ENCODE measurements at places on chromosomes 12 and 14.

DNA sequence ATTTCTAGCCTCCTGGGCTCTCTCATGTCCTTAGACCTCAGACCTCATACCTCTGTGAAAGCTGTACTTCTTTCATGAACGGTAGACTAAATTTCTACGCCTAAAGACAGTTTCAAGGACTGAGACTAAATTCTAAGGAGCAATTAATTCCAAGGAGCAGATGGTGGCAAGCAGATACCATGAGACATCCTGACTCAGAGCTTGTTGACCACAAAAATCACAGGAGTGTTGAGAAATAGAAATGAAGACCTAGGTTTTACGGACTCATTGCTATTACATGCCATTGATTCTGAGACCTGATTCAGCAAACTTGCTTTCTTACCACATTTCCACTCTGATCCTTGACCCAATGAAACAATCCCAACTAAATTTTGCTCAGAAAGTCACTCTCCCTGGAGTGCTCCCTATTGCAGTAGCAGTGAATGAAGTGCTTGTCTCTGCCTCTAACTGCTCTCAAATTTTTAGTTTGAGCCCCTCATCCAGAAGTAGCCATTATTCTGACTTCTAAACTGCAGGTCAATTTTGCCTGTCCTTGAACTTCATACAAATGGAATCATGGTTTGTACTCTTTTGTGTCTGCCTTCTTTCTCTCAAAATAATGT is 52.0 kb downstream of the PEX5 start:
- DNase-seq: no peak

DNA sequence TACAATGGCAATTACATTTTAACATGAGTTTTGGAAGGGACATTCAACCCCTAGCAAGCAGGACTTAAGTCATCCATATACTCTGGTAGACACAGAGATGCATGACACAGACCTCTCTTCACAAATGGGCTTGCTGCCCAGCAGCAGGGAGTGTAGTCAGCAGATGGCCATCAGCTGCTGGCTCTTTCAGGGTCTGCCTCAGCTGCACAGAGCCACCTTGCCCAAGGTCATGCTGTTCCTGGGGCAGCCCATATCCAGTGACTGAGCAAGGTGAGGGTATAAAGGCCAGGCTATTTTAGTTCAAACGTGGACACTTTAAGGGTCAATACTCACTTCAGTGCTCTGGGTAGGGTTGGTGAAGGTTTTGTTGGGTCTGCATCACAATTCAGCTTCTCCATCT is 58.3 kb upstream of the JDP2 start:
- DNase-seq: no peak

- no peak for DNase-seq
Observed at GRCh38 chr12:63362166-63362565, 211.2 kb upstream of the AVPR1A start.

DNA sequence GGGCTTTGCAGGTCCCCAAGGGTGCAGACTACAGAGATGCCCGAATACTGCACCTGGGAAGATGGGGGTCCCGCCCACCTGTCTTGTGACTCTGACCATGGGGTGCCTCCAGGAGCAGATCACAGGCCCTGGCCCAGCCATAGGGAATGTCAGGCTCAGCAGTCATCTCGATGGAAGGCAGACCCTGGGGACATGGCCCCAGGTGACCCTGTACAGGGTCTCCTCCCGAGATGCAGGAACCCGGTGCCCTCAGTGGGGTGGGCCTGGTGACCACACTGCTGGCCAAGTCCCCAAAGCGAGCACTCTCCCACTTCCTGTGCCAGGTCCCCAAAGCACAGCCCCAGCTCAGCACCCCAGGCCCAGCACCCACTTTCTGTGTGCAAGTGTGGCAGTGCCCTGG is 903.7 kb upstream of the USP15 start:
- DNase-seq: no peak

GRCh38 chr12:26699237-26699636 is 133.8 kb downstream of the ITPR2 start:
- no peak for DNase-seq

- DNase-seq: no peak
Observed at GRCh38 chr14:22220427-22220826, 368.6 kb downstream of the DAD1 start.

DNA sequence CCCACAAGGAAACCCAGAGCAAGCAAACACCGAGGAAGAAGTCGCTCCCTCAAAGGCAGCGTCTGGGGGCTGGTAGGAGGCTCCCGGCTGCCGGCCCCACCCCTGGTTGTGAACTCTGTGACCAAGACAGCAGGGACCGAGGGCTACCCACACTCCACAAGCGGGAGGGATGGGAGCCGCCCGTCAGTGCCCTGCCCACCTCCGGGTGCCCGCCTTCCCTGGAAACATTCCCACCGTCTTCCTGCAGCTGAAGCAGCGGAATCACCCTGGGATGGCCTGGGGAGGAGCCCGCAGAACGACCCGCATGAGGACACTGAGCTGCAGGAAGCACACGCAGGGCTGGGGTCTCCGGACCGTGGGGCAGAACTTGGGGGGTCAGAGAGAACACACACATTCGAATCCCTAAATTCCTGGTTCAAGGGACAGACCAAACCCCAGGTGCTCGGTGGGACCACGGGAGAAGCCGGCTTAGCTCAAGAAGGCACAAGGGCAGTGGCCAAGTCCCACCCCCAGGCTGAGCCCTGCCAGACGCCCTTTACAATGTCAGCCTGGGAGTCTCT is 33.5 kb upstream of the C14orf180 start:
- DNase-seq: no peak

DNA sequence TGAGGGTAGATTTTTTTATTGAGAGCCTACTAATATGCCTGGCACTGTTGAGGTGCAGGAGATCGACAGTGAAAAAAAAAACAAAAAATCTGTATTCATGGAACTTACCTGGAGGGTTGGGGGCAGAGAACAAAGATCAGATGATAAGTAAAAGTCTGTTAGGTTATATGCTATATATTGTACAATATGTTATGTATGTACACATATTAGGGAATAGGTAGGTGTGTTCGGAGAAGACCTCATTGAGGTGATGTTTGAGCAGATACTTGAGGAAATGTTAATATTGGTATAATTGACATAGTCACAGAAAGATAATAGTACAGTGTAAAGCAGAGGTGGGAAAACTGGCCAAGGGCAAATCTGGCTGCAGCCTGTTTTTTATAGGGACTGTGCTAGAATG is 5.6 kb downstream of the ARF6 start:
- DNase-seq: no peak

DNA sequence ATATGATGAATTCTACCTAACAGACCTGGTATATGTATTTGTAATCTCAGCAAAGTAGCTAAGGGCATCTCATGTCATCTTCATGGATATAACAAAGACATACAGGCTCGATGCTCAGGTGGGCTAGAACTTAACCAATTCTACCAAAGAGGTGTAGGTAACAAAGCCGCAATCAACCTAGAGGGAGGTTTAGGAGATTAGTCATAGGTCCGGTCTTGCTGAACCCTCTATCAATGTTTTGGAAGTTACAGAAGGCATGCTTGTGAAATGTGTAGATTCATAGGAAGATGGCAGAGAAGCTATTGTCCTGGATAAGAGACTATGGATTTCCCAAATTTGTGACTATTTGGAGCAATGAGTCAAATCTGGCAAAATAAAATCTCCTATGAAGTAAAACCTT is 42.6 kb upstream of the SYCP3 start:
- no peak for DNase-seq

- no peak for DNase-seq
Observed at GRCh38 chr12:117842630-117843029, 126.2 kb downstream of the KSR2 start.

GRCh38 chr12:14643251-14643650 is 53.1 kb downstream of the GUCY2C start:
- no peak for DNase-seq

DNA sequence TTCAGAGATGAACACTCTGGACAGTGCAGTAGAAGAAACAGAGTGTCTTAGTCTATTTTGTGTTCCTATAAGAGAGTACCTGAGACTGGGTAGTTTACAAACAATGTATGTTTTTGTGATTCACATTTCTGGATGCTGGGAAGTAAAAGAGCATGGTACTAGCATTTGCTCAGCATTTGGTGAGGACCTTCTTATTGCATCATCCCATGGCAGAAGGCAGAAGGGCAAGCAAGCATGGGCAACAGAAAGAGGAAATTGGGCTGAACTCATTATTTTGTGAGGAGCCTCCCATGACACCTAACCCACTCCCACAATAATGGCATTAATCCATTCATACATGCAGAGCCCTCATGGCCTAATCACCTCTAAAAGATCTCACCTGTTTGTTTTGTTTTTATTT is 8.0 kb downstream of the ANKS1B start:
- DNase-seq: no peak

GRCh38 chr12:38386205-38386985 is 69.8 kb downstream of the ALG10B start:
- DNase-seq: peak; percentile 51

DNA sequence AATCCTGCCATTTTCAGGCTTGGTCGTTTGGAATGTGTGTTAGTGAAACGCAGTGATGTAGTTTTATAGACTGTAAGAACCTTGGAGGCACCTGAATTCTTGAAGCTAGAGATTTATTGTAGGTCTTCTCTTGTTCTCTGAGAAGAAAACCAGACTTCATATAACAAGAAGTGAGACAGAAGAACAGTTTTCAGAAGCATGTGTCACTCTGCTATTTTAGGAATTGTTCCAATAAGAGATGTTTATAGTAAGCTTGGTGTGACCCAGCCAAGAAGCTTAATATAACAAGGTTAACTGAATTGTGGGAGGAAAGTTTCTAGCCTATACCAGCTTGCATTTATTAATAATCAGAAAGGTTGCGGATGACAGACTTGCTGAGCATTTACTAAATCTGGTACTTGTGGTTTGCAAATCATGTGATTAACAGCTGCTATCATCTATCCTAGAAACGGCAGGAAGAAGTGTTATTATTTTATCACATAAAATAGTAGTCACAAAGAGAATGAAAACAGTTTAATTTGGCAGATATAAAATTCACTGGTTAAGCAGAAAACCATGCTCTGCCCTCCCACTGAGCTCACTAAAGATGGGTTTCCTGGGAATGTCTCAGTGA is 49.2 kb upstream of the BCAT1 start:
- DNase-seq: peak; percentile 82

- DNase-seq: no peak
Observed at GRCh38 chr14:62251237-62251636, 489.0 kb downstream of the SNAPC1 start.

GRCh38 chr12:87981495-87981894 is 47.7 kb downstream of the C12orf50 start:
- DNase-seq: no peak

DNA sequence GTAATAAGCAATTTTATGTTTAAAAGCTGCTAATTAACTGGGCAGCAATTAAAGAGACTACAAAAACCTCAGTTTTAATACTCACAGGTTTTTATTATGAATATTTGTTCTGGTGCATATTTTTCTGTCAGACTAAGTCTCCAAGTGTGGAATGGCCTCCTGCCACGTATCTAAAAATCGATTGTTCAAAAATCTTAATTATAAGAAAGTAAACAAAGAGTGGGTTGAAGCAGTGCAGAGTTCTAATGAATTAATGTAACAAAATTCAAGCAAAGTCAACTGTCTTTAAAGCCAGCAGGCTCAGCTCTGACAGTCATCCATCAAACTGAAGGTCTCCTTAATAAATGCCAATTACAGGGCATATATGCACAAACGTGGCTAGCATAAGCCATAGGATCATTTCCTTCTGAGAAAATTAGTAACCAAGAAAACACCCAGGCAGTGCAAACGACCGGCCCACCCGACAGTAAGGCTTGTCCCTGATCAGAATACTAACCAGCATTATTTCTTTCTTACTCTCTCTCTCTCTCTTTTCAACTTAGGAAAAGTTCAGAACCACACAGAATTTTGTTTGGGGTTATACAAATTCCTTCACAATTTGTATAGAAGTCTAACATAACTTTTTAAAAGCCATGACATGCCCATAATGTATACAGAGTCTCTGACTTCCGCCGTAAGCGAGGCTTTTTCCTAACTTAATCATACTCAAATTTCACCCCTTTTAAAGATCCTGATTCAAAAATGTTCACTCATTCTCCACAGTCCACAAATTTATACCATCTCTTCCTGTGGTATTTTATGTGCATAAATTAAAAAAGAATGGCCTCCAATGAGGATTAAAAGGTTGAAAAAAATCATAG is 83.8 kb downstream of the SLC25A21 start:
- no peak for DNase-seq

GRCh38 chr12:94198469-94198868 is 50.1 kb downstream of the PLXNC1 start:
- no peak for DNase-seq

DNA sequence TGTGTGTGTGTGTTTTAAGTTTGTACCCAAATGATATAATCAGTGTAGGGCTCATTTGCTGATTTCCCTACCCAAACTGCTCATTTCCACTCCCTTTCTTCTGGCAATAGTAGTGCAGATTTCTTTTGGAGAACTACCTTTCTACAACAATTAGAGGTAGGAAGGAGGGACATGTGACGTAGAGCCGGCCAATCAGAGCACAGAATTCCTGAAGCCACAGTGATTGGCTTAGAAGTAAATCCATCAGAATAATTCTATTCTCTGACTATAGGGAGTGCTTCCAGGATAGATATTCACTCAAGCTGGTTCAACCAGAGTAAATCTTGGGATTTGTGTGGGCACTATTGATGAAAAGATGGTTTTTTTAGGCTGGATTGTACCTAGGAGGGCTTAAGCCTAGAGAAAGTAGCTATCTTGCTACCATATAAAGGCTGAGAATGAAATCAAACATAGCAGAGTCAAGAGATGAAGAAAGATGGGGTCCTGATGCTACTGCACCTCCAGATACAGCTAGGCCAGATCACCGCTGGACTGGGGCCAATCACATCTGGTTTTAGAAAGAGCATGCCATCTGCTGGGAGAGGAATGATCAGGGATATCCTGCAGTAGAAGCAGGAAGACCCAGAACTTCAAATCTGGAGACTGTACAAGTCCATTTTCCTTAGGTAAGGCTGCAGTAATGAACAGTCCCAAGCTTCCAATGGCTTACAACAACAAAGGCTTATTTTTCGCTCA is 54.1 kb upstream of the NUAK1 start:
- DNase-seq: no peak

- DNase-seq: no peak
Observed at GRCh38 chr12:106152334-106152733, 13.6 kb upstream of the NUAK1 start.

- no peak for DNase-seq
Observed at GRCh38 chr14:55500219-55500701, 59.8 kb upstream of the TBPL2 start.

DNA sequence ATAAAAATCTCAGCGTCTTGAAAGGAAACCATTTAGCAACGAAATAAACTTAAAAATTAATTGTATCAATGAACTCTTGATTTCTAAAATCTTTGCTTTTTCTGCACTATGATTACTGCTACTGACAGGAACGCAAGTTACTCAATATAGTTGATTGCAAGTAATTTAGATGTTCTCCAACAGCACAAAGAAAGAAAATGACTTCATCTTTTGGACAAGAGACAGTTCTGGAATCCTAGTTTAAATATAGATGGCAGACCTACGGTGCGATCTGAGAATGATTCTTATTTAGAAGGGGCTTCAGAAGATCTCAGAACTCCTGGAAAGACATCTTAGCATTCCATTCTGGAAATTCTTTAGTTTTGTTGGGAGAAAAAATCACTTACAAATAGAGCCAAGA is 1.4 kb upstream of the SUDS3 start:
- no peak for DNase-seq

- DNase-seq: no peak
Observed at GRCh38 chr12:127613056-127613455, 653.9 kb upstream of the TMEM132C start.

- no peak for DNase-seq
Observed at GRCh38 chr12:123516216-123516780, 17.2 kb downstream of the RILPL1 start.

- no peak for DNase-seq
Observed at GRCh38 chr12:38120438-38120837, 196.1 kb upstream of the ALG10B start.

- no peak for DNase-seq
Observed at GRCh38 chr12:10339053-10339840, 31.6 kb downstream of the KLRD1 start.

Data from MM.1S (cell line).